Activated CD4-positive, alpha-beta T cell treated with anti-CD3 and anti-CD28 coated beads, Interleukin-10, Interleukin-2, amounts not matched to agents 100 ng/mL and 50 ng/mL, durations not matched to agents 16 hours and 8 hours (primary cell): ENCODE measurements at places on chromosomes 5 and 9.

DNA sequence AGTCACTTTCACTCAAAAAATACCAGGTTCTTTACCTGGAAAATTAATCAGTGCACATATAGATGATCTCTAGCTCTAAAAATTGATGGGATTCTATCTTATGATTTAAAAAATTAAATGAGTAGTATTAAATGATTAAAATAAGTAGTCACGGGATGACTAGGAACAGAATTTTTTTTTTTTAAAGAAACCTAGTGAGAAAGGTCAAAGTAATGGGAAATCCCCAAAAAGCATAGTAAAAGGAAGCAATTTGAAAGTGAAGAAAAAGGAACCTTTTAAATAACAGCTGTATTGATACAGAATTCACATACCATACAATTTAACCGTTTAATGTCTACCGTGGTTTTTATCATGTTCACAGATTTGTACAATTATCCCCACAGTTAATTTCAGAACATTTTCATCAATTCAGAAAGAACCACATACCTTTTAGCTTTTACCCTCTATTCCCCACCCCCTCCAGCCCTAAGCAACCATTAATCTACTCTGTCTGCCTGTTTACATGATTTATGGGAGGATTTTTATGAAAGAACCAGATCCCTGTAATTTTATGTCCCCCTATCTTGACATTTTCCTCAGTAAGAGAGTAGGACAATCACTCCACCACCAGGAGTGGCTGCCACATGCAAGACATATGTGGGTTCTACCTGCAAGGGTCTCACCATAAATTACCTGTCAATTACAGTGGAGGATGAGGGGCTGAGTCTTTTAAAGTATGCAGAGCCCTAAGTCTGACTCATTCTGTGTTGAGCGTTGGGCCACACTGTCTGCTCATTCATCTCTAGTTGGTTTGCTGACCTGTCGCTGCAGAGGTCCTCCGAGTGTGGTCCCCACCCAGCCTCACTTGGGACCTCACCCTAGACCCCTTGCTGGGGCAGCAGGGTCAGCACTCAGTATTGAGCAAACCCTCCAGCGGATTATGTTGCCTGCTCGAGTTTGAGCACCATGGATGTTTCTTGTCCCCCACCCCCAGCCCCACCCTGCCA lies 16.0 kb downstream of the ANKRD33B start:
- DNase-seq = no peak

GRCh38 chr9:121672986-121673385 lies 21.6 kb downstream of the DAB2IP start:
- DNase-seq = no peak

DNA sequence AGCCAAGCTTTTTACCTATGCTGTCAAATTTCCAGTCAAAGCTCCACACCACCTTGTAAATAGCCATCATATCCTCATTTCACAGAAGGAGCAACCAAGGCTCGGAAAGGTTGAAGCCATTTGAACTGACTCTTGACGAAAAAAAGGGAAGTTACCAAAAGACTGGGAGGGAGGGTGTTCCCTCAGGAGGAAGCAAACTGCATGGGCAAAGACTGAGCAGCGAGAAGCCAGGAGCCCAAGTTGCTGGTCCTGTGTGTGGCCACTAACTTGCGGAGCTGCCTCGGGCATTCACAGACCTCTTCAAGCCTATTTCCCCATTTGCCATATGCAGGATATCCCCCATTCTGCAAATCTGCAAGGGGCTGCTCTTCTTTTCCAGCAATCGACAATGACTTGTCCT lies 37.4 kb downstream of the TTLL11 start:
- no peak for DNase-seq

GRCh38 chr5:1743769-1744085 lies 55.9 kb downstream of the MRPL36 start:
- no peak for DNase-seq

GRCh38 chr5:173973616-173973969 lies 15.4 kb upstream of the C5orf47 start:
- DNase-seq = no peak

GRCh38 chr5:14254686-14255085 lies 111.5 kb downstream of the TRIO start:
- DNase-seq = no peak

GRCh38 chr9:122619996-122620395 lies 5.5 kb downstream of the OR1Q1 start:
- DNase-seq = no peak

DNA sequence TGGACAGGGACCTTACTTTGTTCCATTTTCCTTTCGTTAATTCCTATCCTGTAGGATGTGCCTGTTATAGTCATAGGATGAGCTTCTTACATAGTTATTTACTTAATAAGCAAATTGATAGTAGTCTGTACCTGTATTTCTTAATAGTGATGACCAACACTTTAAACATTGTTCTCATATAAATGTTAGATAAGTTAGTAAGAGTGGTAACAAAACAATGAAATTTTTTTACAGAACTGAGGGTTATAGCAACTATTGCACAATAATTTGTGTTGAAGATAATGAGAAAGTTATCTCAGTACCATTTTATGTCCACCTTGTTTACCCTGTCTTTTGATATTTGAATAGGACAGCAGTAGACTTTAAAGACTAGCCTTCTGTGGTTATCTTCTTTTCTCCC lies 162.9 kb upstream of the ELL2 start:
- DNase-seq = no peak

- no peak for DNase-seq
Measured at GRCh38 chr5:170861917-170862766, at the start of gene RANBP17. RANBP17 (plus strand) TSS chr5:170862018.
